ENCODE measurements at places on chromosomes 5 and 9.

DNA sequence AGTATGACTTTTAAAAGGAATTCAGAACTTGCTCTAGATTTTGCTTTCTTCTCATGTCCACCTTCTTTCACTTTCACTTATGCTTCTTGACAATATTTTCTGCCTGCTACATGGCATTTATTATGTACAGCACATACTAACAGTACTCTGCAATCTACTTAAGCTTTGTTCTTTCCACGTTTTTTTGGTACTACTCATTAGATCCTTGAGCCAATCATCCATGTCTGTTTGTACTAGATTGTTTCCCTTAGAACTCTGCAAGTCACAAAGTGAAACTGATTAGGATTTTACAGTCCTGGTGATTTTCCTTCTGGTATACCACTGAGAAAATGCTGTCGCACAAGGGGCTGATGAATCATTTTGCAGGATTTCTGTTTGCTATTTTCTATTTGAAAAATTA lies 78.3 kb downstream of the PARP8 start:
- DNase-seq: no peak

GRCh38 chr5:131196331-131196730 lies 25.6 kb downstream of the LYRM7 start:
- DNase-seq: no peak

DNA sequence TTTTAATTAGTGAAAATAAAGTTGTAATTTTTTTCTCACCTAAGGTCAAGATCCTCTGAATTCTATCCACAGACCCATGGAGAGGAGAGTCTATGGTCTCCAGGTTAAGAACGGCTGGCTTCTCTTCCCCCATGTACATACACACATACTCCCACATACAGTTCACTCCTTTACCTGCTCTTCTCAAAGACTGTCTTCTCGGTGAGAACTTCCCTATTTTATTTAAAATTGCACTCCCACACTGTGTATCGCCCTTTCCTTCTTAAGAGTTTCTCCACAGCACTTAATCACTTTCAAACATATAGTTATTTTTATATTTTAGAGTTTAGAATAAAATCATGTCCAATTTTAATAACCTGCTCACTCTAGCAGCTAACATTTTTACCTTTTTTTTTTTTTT lies 3.6 kb upstream of the JADE2 start:
- no peak for DNase-seq

GRCh38 chr5:10102706-10103497 lies 146.8 kb downstream of the ATPSCKMT start:
- DNase-seq: no peak

DNA sequence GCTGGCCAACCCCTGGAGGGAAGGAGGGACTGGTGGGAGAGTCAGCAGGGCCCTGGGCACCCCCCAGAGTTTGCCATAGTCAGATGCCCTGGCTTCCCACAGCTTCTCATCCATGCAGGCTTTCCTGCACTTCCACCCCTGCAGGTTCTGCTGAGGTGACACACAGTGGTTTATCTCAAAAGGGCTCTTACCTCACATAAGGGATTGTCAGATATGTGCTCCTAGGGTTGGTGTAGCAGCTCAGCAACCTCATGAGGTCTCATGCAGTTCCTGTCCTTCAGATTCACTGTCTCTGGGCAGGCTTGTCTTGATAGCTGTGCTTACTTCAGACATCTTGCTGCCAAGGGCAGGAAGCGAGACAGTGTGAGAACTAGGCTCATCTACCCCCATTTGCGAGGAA lies 143.4 kb downstream of the KDM4C start:
- no peak for DNase-seq

DNA sequence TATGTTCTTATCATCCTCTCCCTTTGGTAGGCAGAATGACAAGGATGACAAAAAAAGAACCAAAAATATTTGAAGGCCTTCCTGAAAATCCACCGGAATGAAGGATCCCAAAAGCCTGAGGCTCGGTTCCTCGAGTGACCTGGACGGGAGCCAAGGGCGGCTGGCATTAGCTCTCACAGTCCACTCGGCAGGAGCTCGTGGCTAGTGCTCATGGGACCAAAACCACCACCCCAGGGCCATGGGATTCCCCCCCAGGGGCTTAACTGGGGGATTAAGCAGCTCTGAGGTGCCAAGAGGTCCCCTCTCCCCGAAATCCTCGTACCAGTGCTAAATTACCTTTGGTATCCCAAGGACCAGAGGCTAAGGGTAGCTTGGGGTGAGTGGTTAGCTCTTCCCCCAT lies 586 bp upstream of the PDZD2 start:
- no peak for DNase-seq

DNA sequence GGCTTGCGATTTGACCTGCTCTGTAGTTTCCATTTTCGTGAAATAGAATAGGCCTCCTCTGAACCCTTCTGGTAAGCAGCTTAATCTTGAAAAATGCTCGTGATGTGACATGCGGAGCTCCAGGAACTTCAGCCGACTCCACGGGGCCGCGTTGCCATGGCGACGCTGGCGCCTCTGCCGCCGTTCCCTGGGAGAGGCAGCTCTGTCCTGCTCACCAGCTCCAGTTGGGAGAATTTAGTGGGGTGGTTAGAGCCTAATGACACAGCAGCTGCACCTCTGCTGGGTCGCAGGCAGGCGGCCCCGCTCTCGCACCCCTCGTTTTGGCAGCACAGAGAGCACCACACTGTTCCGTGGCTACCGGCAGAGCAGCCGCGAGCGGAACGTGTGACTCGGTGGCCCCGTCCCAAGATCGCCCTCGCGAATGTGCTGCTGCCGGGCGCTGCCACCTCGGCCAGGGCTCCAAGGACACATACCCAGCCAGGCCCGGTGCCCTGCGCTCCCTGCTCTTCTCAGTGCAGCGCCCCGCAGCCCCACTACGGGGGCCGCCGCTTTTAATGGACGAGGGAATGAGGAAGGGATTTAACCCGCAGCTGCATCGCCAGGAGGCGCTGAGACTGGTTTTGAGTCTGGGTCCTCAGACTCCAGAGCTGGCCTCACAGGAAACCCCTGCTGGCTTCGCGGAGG lies 131.2 kb upstream of the LMX1B start:
- no peak for DNase-seq

DNA sequence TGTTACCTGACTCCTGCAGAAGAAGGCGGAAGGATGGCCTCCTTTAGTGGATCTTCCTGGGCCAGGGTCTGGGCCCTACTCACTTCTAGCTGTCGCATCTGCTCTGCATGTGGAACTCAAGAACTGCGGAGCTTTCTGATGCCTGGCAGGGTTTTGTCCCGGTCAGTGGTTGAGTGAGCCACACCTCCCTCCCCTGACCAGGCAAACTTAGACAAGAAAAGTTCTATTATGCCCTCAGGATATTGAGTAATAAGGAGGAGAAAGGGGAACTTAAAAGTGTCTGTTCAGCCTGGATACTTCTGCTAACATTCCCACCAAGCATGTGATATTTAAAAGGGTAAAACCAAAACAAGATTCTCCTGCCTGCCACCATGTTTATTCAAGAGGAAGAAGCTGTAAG lies at the start of gene FYB1:
Gene FYB1 (minus strand): TSS at position 127 of the 400 bp plus-strand sequence. CDS start 16,603 bp downstream, outside the sequence.
- no peak for DNase-seq

DNA sequence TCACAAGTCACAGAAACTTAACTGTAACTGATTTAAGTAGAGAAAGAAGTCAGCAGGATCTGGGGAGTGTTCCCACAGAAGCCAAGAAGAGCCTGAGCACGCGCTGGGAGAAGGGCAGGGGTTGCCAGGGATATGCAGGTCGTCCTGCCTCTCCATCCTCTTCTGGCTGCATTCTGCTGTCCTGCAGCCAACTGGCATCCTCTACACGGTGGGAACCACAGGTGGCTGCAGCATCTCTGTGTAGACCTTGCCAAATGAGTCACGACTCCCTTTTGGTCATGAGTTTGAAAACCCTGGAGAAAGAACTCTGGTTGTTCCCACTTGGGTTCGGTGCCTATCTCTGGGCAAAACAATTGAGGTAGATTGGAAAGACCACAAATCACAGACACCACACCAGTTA lies 38.4 kb upstream of the PCA3 start:
- DNase-seq: no peak

DNA sequence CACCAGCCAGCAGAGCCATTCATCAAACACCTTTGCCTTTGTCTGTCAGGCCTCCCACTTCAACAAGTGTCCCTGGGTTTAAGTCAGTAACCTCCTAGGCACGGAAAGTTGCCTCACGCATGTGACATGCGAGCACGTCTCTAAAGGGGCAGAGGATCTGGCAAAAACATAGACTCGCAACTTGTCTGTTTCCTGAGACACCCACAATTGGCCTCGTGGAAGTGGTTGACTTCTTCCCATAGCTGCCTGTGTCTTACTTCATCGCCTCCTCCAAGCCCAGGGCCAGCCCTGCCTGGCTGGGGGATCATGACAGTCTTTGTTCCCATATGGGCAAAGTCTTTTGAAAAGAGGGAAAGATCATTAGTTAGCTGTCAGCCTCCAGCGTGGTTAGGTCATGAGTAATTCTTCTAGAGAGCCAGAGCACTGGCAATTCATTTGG lies 35.5 kb upstream of the GLRX start:
- no peak for DNase-seq

DNA sequence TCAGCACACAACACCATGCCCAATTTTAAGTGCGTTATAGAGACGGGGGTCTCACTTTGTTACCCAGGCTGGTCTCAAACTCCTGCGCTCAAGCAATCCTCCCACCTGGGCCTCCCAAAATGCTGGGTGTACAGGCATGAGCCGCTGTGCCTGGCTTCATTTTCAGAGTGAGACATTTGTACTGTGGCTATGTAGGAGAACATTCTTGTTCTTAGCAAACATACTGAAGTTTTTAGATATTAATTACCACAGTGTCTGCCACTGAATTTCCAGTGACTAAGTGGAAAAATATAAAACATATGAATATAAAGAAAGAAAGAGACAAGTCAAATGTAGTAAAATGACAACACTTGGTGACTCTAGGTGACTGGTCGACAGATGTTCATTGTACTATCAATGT lies 20.9 kb downstream of the BTNL9 start:
- DNase-seq: no peak

- DNase-seq: no peak
Observed at GRCh38 chr5:14598225-14598624, 16.6 kb downstream of the OTULINL start.

- no peak for DNase-seq
Observed at GRCh38 chr5:158484150-158484549, 615.6 kb downstream of the EBF1 start.

DNA sequence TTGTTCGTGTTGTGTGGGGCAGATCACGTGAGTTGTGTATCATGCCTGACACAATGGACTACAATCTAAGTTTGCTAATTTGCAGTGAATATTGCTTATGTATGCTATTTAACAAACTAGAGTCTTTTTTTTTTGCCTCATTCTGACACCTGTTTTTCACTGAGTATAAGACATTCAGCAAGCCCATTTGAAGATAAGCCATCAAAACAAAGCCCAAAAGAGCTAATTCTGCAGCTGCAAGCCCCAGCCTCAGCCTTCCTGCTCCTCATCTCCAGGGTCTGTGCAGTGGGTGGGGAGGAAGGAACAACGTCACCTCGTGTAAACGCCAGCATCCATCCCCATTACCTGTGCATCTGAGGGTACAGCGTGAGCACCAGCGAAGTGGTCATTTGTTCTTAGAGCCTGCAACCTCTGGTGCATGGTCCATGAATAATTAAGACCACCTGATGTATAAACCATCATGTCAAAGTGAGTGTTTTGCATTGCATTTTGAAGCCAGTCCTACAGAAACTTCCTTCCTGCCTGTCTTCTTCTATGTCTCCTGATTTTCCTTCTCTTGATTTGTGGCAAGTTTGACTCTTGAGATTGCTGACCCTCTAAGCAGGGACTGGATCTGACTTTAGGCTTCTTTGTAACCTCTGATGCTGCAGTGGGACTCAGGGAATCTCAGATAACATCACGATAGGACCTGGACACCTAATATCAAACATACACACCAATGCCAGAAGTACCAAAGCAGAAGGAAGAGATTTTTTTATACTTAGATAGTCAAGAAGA lies 73.2 kb downstream of the FGF1 start:
- DNase-seq: no peak

- DNase-seq: no peak
Observed at GRCh38 chr5:179959641-179960040, 51.9 kb upstream of the TBC1D9B start.

DNA sequence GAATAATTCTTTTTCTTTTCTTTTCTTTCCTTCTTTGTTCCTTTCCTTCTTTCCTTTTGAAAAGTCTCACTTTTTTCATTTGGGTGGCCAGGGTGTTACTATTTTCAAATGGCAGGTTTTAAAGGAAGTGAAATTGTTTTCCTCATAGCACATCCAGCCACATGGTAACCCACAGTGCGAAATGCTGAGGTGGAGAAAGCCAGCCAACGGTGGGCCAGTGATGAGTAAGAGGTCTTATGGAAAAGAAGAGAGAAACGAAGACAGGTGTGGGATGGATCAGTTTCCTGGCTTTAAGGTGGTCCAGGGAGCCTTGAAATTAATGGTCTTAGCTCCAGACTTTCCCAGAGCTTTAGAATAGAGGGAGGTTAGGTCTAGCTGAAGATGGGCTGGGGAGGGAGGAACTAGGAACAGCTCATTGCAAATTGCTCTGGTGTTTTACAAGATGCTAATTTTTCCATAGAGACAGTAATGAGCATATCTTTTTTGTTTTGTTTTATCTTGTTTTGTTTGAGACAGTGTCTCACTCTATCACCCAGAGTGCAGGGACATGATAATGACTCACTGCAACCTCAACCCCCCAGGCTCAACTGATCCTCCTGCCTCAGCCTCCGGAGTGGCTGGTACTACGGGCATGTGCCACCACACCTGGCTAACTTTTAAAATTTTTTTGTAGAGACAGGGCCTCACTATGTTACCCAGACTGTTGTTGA lies 17.8 kb downstream of the ITK start:
- peak; percentile 66 for DNase-seq

GRCh38 chr9:93230185-93230584 lies 46.2 kb downstream of the WNK2 start:
- DNase-seq: no peak

DNA sequence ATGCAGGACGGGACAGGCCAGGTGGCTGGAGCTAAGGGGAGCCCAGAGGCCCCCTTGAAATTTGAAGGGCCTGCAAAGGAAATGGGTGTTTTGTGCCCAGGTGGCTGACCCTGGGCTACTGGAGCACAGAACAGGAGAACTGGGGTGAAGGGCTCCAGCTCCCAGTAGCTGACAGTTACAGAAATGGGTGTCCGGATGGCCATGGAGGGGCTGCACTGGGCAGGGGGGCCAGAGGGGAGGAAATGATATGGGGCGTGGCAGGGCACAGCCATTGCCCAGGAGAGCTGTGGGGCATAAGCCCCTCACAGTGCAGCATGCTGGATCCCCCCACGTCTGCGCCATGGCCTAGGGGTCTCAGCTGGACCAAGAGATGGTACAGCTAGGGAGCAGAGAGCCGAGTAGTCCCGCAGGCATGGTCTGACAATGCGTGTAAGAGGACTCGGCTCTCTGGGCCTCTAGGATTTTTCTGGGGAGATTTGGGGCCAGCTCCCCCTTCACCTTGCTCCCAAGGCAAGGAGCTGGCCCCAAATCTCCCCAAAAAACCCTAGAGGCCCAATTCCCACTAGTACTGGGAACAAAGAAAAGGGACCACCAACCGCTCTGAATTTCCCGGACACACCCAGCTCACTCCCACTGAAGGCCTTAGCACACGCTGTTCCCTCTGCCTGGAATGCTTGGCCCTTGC lies 7.9 kb upstream of the CARD19 start:
- no peak for DNase-seq

- DNase-seq: peak; percentile 95
Observed at GRCh38 chr5:172806897-172807672, 27.0 kb upstream of the ERGIC1 start.

- DNase-seq: no peak
Observed at GRCh38 chr5:35543408-35543807, 74.3 kb upstream of the SPEF2 start.
